Aortic smooth muscle cell (primary cell): ENCODE measurements at places on chromosomes 5 and 9. TPM values are rescaled to one million over a fixed set of nuclear protein-coding genes. Genes with fewer than 3 reads are reported as not detected.

The ORM1 gene
- not detected in 2 replicates for total RNA-seq

The IL9 gene
- total RNA-seq, result not detected in 2 replicates

The PLAC8L1 gene
- total RNA-seq, result 0.25 and 0.40 TPM in 2 replicates

The CBY3 gene
- total RNA-seq, result 0.12 TPM in 1 of 2 replicates, not detected in the other

The MARCOL gene
- not detected in 2 replicates for total RNA-seq

The NPR2 gene
- total RNA-seq, result 21.5 and 34.6 TPM in 2 replicates

The SLC36A2 gene
- not detected in 2 replicates for total RNA-seq
